Activated naive CD4-positive, alpha-beta T cell treated with anti-CD3 and anti-CD28 coated beads, Interleukin-2, amount 50 U/mL, for 16 hours (primary cell): ENCODE measurements at places on chromosomes 7 and 10.

- no peak for DNase-seq
Observed at GRCh38 chr10:82889728-82890127, 1014.7 kb downstream of the NRG3 start.

DNA sequence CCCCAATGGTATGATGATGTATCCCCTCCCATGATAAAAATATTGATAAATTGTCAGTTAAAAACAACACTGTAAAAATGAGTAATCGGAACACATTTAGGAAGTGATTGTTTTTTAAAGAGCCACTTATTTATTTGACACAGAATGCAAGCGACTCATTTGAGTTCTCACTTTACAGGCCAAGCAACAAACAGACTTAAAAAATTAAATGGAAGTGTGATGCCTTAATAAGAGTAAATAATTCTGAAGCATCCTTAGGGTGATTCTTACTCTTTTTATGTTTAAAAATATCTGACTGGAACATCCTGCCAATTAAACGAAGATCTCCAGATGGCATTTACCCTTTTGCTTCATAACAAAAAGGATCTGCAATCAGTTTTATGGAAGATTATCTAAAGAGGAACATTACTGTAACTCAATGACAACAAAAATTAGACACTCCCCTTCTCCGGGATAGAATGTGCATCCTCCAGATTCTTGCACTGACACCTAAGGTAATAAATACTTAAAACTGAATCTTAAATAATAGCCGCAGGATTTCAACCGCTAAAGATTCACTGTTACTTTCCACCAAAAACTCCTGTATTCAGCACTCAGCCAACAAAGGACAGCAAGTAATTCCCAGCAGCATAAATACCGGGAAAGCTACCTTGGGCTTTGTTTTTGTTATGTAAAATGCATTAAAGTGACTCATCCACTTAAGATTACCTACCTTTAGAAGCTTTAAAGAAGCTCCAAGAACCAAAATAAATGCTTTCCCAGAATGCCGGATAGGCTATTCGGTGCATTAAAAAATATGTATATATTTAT, 1.7 kb downstream of the CACNA2D1 start:
- DNase-seq: no peak

GRCh38 chr10:124010024-124010423, 83.4 kb downstream of the CHST15 start:
- DNase-seq: no peak

DNA sequence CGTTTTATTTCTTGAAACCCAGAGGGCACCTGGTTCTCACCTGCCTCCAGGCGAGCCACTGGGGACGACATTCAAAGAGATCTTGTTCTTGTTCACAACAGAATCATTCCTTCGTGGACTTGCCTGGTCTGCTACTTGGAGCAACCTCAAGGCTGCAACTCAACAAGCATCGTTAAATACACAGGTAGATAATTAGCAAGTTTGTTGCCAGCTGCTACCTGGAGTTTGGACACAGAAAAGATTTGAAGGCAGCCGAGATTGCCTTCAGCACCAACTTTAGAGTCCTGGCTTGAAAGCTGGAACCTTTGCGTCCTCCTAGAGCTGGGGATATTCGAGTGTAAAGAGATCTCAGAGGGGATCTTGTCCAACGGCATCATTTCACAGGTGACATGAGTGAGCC, 89.6 kb upstream of the C7orf33 start:
- DNase-seq: no peak

- DNase-seq: no peak
Observed at GRCh38 chr7:126979722-126980121, 273.0 kb downstream of the GRM8 start.

- no peak for DNase-seq
Observed at GRCh38 chr7:108122181-108122580, 8.0 kb downstream of the LAMB4 start.

DNA sequence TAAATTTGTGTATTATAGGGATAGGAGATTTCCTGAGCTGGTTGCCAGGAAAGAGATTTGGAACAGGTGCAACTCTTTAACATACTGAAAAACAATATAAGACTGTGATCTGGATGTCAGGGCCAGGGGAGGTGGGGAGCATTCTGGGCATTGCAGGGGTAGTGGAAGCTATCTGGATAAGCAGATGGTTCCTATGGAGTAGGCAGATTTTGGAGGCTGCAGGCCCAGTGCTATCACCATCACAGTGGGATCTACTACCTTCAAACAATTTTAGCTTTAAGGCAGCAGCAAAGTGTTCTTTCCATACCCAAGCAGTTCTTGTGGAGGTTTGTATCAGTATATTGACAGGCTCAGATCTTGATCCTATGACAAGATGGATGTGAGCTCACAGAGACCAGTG, 71.1 kb downstream of the ADAM22 start:
- DNase-seq: no peak

GRCh38 chr10:69567920-69568319, 5.3 kb downstream of the NEUROG3 start:
- DNase-seq: no peak

GRCh38 chr10:13791483-13791882, 204.7 kb downstream of the PRPF18 start:
- DNase-seq: no peak

DNA sequence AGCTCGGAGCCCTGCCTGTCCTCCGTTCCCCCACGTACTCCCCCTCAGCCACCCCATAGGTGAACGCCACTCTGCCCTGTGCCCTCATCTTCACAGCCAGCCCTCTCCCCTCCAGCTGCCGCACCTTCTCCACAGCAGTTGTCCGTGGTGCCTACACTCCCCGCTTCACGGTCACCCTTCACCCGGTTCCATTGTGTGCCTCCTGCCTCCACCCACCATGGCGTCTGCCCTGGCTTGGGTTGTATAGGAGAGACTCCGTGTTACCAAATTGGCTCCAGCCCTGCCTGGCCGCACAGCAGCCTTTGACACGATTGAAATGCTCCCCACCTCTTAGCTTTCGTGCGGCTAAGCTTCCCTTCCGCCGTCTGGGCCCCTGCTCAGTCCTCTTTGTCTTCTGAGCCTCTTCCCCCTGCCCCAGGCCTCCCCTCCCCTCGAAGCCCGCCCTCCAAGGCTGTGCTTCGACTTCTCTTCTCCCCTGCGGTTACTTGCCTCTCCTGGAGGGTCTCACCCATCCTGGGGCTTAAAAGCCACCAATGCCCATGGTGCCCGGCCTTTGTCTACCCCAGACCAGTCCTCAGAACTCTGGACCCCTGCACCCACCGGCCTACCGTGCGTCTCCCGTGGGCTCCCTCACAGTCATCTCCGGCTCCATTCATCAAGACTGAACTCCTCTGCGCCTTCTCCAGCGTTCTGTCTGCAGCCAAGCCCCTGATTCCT, 18.5 kb upstream of the NODAL start:
- DNase-seq: no peak

- DNase-seq: no peak
Observed at GRCh38 chr10:59962756-59963155, 56.4 kb upstream of the CCDC6 start.
